ENCODE measurements at places on chromosomes 3 and 15.

DNA sequence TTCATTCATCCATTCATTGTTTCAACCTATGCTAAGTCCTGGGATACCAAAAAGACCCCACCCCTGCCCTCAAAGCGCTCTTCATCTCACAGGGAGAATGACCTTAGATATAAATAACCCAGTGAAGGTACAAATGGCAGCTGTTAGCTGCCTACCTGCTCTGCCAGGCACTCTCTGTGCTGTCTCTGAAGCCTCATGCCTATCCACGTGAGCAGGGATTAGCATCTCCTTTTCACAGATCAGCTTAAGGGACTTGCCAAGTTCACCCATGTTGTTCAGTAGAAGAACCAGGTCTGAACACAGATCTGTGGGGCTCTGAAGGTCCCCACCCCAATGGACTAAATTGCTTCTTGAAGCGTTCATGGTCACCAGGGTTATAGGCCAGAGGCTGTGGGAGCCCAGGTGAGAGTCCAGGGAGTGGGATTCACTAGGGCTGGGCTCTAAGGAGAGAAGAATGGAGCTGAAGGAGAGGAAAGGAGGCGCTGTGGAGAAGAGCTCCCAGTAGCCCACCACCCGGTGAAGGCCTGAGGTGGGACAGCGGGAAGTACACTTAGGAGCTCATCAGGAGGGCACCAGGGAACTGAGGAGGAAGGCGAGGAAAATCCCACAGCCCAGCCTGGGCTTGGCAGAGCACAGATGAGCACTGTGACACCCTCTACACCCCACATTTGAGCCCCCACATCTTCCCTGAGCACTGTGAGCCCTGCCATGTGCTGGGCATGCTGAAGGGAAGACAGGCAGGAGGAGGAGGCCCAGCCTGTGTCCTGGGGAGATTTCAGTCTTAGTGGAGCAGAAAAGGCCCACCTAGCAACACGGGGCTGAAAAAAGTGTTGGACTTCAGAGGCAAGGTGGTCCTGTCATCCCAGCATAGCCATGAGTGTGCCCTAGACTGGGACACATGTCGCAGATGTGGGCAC lies 20.4 kb downstream of the RBP1 start:
- peak; percentile 6 for DNase-seq

GRCh38 chr15:41056810-41057209 lies 59.3 kb downstream of the INO80 start:
- no peak for DNase-seq

GRCh38 chr3:45462522-45463265 lies 74.3 kb downstream of the LARS2 start:
- DNase-seq = no peak

GRCh38 chr15:70491641-70492040 lies 271.7 kb downstream of the UACA start:
- no peak for DNase-seq
